ENCODE measurements at places on chromosomes 16 and 17. TPM values are rescaled to one million over a fixed set of nuclear protein-coding genes. Genes with fewer than 3 reads are reported as not detected.

Gene NPLOC4
- polyA plus RNA-seq, result 58.9 TPM

Gene HLF
- polyA plus RNA-seq, result not detected

Gene HOXB1
- polyA plus RNA-seq, result 12.4 TPM

Gene MCRIP1
- polyA plus RNA-seq, result 179 TPM

Gene ACE
- 1.8 TPM for polyA plus RNA-seq

Gene PEMT
- polyA plus RNA-seq, result 141 TPM

Gene TBC1D3B
- polyA plus RNA-seq, result 4.7 TPM

Gene CRYBA1
- not detected for polyA plus RNA-seq

Gene COIL
- 23.3 TPM for polyA plus RNA-seq

Gene NACA2
- not detected for polyA plus RNA-seq

Gene MKS1
- polyA plus RNA-seq, result 42.7 TPM

Gene KRT9
- not detected for polyA plus RNA-seq

Gene RNU2-1
- 3.4 TPM for polyA plus RNA-seq

Gene PDE6G
- 0.85 TPM for polyA plus RNA-seq

Gene TBC1D3
- polyA plus RNA-seq, result not detected

Gene STAC2
- polyA plus RNA-seq, result 0.42 TPM

Gene KRTAP9-8
- polyA plus RNA-seq, result not detected

Gene C1QTNF1
- polyA plus RNA-seq, result 10.2 TPM

Gene ITGAD
- polyA plus RNA-seq, result 0.31 TPM

Gene ADAD2
- polyA plus RNA-seq, result not detected

Gene NPIPA2
- polyA plus RNA-seq, result 4.0 TPM

Gene PYDC1
- 0.30 TPM for polyA plus RNA-seq

Gene RRAD
- polyA plus RNA-seq, result 318 TPM

Gene C16orf86
- 1.7 TPM for polyA plus RNA-seq

Gene NPIPB9
- 1.8 TPM for polyA plus RNA-seq

Gene CEMP1
- polyA plus RNA-seq, result 4.6 TPM

Gene CLDN9
- 8.5 TPM for polyA plus RNA-seq

Gene CASKIN1
- polyA plus RNA-seq, result 15.4 TPM

Gene TMC8
- 1.8 TPM for polyA plus RNA-seq

Gene ZFPM1
- polyA plus RNA-seq, result 8.3 TPM

Gene DOC2A
- polyA plus RNA-seq, result 6.9 TPM

Gene CRHR1
- polyA plus RNA-seq, result not detected

Gene TERB1
- not detected for polyA plus RNA-seq

Gene CBLN1
- polyA plus RNA-seq, result 0.42 TPM

Gene HOXB8
- polyA plus RNA-seq, result not detected

Gene CD300LG
- polyA plus RNA-seq, result not detected

Gene MYH8
- not detected for polyA plus RNA-seq

Measured in cardiac muscle cell (in vitro differentiated cells and primary cell).